Chondrocyte (in vitro differentiated cells): ENCODE measurements at places on chromosomes 7 and 10.

DNA sequence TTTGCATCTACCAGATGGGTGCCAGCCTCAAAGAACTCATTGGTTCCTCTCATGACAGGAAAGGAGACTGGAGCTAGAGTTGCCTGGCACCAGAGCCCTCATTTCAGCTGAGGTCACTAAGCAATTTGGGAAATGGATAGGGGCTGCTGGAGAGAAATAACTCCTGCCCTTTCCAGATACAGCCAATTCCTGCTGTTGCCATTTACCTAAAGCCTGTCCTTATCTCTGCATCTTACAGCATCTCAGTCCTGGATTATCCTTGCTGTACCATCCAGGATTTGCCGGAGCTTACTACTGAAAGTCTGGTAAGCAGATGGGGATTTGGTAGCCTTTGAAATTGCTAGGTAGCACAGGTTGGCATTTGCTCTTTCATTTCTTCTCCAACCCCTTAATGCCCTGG, 31.9 kb upstream of the SMKR1 start:
- no peak for DNase-seq

DNA sequence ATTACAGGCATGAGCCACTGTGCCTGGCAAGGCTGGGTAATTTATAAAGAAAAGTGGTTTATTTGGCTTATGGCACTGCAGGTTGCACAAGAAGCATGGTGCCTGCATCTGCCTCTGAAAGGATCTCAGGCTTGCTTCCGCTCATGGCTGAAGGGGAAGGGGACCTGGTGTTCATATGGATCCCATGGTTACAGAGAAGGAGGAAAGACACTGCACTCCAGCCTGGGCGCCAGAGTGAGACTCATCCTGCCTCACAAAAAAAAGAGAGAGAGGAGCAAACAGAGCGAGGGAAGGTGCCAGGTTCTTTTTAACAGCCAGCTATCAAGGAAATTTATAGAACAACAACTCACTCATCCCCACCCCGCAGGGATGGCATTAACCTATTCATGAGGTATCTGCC, 36.2 kb downstream of the HIP1 start:
- DNase-seq: no peak

DNA sequence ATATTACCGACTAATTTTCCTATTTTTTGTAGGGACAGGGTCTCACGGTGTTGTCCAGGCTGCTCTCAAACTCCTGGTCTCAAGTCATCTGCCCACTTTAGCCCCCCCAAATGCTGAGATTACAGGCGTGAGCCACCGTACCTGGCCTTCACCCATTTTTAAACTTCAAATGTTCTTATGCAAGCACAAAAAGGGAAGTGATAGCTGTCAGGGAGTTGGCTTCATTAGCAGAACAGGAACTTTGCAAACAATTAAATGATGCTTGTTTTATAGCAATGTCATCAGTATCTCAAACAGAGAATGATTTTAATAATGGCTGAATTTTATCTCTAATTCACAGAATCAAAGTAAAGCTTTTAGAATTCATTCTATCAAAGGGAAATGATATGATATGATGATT, 49.8 kb upstream of the FAM171A1 start:
- DNase-seq: no peak

DNA sequence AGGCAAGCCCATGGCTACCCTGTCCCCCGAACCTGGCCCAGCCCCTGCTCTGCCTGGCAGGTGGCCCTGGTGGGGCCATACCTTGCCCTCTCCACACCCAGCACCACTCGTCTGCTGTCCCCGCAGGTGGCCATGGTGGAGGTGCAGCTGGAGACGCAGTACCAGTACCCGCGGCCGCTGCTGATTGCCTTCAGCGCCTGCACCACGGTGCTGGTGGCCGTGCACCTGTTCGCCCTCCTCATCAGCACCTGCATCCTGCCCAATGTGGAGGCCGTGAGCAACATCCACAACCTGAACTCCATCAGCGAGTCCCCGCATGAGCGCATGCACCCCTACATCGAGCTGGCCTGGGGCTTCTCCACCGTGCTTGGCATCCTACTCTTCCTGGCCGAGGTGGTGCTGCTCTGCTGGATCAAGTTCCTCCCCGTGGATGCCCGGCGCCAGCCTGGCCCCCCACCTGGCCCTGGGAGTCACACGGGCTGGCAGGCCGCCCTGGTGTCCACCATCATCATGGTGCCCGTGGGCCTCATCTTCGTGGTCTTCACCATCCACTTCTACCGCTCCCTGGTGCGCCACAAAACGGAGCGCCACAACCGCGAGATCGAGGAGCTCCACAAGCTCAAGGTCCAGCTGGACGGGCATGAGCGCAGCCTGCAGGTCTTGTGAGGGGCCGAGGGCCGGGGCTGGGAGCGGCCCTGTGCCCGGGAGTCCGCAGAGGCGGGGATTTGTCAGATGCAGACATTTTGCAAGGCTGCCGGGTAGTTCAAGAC, 13.2 kb downstream of the ORAI2 start:
- no peak for DNase-seq

DNA sequence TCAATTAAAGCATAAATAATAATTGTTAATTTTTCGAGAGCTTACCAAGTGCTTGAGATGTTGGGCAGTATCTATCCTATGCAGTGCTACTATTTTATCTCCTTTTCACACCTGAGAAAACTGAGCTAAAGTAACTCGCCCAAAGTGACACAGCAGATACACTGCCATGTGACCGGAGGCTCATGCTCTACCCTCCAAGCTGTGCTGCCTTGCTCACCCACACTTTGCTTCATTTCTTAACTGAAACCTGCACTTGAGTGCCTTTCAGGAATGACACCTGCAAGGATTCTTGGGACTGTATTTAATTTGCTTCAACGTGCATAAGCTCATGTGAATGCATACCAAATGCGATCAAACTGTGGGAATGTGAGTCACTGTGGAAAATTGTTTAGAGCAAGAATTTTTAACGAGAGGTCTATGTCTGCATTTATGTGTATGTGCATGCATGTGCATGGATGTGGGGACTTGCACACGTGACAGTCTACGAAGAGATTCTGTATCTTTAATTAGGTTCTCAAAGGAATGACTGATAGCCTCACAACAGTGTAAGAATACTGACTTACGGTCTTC, 119.2 kb downstream of the ADCYAP1R1 start:
- DNase-seq: no peak

GRCh38 chr7:56053993-56054392, 2.4 kb downstream of the CCT6A start:
- DNase-seq: no peak

- no peak for DNase-seq
Observed at GRCh38 chr7:47502240-47502877, 79.6 kb downstream of the TNS3 start.

- DNase-seq: no peak
Observed at GRCh38 chr10:98366062-98366530, 48.9 kb downstream of the PYROXD2 start.

GRCh38 chr10:101997803-101998202, 58.2 kb downstream of the ARMH3 start:
- no peak for DNase-seq

DNA sequence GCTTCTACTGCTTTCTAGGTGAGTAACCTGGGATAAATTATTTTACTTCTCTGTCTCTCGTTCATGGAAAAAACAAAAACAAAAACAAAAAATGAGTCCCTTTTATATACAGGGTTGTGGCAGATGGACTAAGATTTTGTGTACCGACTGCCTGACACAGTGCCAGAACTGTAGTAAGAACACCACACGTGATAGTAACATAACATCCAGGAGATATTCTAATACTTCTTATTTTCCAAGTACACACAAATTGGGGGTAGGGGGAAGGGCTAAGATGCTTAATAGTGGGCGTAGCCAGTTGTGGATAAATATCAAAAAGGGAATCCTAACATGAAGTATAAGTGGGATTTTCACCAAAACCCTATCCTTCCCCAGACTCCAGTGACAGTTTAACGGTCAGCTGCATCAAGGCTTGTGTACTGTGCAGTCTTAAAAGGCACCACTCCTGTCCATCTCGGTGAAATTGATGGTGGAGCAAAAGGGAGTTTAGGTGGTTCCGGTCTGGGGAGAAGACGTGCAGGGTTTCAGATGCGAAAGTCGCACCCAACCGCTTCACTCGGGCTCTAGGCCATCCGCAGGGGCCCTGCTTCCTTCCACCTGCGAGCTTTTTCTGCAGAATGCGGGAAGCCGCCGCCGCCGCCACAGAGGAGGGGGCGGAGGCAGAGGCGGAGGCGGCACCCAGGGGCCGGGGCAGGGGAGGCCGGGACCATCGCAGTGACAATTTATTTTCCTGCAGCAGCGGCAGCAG, at the start of gene STAMBPL1:
STAMBPL1 (plus strand) TSS at position 712 of the 748 bp plus-strand sequence. CDS start 21,464 bp downstream, outside the sequence.
- no peak for DNase-seq

- DNase-seq: no peak
Observed at GRCh38 chr7:155216475-155217272, 81.0 kb upstream of the INSIG1 start.

- DNase-seq: no peak
Observed at GRCh38 chr7:131219312-131220041, 108.2 kb upstream of the MKLN1 start.

DNA sequence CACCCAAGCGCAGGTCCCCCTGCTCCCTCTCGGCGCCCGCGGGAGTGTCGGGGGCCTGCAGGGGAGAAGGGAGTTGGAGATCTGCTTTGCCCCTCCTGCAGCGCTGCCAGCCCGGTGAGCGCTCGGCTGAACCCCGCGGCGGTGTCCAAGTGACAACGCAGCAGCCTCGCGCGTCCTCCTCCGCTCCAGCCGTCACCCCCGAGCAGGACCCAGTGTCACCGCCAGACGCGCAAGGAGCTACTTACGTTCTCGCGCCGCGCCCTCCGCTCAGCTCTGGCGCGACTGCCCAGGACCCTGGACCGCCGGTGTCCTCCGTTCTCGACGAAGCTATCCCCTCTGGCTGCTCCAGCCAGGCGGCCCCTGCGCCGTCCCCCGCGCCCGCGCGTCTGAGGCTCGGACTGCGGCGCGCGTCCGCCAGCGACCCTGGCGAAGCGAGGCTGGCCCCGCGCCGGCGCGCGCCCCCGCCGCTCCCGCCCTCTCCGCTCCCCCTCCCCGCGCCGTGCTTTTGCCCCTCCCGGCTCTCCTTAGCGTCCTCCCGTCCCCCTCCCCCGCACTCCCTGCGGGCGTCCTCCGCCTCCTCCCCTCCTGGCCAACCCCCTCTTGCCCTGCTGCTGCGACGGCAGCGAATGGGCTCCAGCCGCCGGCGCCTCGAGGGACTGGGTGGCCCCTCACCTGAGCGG, at the start of gene NRCAM:
NRCAM (minus strand) TSS at position 439 of the 680 bp plus-strand sequence. CDS start 216,372 bp downstream, outside the sequence.
- peak; percentile 91 for DNase-seq

DNA sequence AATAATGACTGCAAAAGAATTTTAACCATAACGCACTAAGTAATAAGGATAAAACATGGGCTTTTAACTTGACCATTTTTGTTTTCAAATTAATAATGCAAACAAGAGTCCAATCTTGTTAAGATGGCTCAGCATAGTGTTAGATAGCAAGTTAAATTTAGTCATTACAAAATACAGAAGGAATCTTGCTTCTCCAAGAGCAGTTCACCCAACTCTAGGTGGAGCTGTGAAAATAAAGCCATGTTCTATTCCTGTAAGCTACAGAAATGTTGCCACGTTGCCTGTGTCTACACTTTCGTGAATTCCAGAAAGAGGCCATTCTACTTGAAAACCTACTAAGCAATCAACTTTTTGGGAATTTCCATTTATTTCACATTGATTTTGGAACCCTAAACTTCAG, 191.9 kb downstream of the SFMBT2 start:
- no peak for DNase-seq

GRCh38 chr10:112242769-112243168, 40.4 kb upstream of the TECTB start:
- no peak for DNase-seq

DNA sequence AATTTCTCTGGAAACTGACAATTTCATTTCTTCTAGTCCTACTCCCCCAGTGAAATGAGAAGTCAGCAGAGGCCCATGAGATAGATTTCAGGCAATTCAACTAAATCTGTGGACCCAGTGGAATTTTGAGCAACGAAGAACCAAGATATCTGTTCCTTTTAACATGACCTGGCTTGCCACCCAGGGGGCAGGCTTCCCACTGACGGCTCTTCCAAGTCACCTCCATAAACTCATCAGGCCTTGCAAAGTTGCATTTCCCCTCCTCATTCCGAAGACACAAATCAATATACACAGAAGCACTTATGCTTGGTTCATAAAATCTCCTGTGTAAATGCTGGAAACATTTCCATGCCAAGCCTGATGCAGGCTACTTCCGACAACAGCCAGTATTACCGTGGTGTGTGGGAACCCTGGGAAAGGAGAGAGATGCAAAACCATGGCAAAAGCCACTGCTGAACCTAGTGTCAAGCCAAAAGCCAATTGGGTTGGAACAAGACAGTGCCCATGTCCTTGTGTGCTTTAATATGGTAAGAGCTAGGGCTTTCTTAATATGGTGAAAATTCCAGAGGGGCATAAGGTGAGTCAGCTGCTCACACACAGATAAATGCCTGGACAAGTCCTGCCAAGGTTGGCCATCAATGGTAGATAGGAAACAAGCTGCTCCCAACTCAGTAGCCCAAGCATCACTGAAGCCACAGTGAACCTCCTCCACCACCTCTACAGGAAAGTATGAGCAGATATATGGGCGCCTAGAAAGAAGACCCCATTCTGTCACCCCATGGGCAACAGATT, 1.6 kb downstream of the FRMD4A start:
- no peak for DNase-seq

DNA sequence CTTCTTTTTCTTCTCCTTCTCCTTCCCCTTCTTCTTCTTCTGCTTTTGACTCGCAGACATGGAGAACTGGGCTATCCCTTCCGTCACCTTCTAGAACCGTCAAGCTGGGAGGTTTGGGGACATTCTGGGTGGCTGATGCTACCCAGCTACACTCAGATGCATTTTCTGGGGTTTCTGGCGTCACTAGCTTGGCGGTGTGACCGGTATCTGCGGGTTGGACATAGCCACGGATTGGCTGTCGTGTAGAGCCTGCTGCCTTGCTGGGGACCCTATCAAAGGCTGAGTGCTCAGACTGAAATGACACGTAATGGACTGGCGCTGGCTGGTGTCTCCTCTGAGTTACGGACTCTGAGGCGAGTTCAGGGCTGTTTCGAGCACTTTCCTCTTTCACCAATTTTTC, 101.7 kb downstream of the SVIL start:
- no peak for DNase-seq

DNA sequence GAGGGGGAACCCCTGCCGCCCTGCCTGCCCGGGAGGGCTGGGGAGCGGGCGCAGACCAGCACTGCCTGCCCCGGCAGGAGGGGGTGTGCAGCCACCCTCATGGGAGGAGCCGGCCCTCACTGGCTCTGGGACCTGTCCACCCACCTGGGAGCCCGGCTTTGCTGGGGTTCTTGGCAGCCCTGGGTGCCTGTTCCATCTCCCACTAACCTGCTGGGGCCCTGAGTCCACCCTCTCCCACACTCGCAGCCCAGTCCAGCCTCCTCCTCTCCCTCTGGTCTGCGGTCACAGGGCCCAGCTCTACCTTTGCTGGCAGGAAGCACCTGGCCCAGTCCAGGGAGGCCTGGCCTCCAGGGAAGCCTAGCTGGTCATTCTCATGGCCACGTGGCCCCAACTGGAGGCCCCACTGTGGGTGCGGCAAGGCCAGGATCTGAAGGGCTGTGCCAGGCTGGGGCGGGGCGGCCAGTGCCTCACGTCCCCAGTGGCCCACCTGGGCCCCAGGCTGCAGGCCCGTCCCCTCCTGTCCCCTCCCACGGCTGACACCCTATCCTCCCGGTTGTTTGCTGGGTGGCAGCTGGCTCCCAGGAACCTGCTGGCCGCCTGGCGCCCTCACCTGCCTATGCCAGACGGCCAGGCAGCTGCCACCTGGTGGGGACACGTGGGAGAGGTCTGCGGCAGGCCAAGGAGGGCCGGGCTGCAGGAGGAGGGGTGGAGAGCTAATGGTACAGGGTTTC, at the start of gene TMEM184A:
TMEM184A (minus strand) TSS at position 393 of the 731 bp plus-strand sequence. CDS start 721 bp downstream, outside the sequence.
- no peak for DNase-seq

GRCh38 chr10:112471878-112472487, 25.0 kb downstream of the VTI1A start:
- no peak for DNase-seq
